Stimulated activated CD4-positive, alpha-beta T cell treated with anti-CD3 and anti-CD28 coated beads, TNF-alpha, amount 100 ng/mL, for 4 hours (primary cell): ENCODE measurements at places on chromosomes 5 and 9.

- DNase-seq, result no peak
Observed at GRCh38 chr9:83665580-83666200, 42.1 kb downstream of the UBQLN1 start.

DNA sequence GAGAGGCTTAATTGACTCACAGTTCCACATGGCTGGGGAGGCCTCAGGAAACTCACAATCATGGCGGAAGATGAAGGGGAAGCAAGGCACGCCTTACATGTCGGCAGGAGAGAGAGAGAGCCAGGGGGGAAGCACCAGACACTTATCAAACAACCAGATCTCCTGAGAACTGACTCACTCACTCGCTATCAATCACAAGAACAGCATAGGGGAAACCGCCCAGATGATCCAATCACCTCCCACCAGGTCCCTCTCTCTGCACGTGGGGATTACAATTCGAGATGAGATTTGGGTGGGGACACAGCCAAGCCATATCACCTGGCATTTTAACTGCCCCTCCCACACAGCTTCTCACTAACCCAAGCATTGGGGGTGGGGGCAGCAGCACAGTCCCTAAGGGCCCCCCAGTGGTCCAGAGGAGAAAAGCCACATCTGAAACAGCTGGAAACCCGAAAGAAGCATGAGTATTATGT lies 76.1 kb upstream of the ASS1 start:
- no peak for DNase-seq

DNA sequence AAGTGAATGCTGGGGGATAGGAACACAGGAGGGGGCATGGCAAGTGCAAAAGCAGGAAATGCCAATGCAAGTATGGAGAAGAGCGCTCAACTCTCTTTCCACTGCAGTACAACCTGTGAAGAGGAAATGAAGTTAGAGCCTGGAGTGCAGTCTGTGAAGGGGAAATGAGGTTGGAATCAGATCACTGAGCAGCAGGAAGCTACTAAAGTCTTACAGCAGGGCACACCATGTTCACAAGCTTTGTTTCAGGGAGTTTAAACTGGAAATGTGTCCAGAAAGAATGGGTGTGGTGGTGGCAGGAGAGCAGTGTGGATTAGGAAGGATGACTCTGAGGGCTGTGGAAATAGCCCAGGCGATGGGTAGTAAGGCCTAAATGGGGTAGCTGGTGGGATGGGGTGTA lies 15.4 kb downstream of the ARHGEF37 start:
- no peak for DNase-seq

DNA sequence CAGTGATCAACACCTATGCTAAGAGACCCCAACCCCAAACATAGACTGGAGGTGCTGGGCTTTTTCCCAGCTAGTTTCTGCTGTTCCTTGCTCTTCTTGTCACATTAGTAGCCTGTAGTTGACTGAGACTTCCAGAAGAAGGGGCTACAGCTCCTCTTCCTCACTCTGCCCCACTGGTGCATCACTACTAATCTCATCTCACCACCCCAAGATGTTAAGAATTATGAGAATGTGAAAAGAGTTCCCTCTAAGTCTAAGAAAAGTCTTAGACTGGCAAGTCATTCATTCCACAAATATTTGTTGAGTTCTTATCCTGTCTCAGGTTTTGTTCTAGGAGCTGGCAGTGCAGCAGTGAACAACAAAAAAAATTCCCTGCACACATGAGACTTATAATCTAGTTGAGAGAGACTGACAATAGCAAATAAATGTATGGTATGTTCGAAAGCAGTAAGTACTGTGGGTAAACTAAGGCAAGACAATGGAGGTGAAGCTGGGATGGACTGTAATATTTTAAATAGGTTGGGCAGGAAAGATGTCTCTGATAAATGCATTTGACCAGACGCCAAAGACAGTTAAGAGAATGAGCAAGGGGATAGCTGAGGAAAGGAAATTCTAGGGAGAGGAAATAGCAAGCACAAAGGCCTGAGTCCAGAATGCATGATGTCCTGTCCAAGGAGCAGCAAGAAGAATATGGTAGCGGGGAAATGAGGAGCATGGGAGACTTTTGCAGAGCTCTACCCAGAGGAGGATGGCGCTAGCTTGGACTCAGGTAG lies 92.3 kb downstream of the PTCD2 start:
- DNase-seq, result no peak

- no peak for DNase-seq
Observed at GRCh38 chr5:65722575-65723403, 784 bp downstream of the NLN start.

DNA sequence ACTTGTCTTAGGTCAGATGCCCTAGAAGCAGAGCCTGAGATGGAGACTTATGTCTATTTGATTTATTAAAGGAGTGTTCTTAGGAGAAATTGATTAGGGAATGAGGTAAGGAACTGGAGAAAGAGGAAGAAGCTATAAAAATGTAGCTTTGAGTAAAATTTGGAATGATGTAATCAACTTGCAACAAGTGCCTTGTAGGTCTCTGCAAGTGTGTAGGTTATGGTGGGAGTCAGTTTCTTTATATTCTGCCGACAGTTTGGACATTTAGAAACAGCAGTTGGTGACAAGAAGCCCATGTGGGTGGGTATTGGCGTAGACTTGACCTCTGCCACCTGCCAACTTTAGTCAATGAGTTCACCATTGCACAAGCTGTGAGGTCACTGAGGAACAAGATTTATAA lies 986.5 kb downstream of the CDH18 start:
- no peak for DNase-seq

DNA sequence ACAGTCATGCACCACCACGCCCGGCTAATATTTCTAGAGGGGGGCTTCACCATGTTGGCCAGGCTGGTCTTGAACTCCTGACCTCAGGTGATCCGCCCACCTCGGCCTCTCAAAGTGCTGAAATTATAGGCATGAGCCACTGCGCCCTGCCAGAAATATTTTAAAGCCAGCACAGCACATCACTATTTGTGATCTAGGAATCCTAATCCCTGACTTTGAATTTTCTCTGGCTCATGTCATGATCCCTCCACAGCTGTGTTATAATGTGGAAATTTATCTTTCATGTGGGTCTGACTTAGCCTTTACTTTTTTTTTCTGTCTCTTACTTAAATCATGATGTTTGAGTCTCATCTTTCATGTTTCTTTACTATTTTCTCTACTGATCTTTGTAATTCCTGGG lies 18.7 kb upstream of the ITGA1 start:
- DNase-seq, result no peak
